ENCODE measurements at places on chromosomes 13 and 19.
A peak's percentile ranks its signal among the peaks of the same experiment; 100 is the strongest.

DNA sequence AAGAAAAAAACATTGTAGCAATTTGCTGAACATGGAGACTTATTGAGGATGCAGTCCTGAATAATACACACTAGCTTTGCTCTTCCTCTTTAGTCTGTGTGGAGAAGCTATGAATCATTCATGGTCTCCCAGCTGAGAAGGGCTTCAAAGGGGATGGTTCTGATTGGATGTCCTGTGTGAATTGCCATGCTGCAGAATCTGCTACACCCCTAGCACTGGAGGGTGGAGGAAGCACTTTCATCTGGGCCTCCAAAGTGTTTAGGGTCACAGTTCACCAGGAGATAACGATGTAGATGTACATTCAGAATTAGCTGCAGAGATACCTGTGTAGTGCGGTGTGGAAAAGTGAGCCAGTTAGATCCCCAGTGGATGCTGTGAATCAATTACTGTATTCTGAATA lies 321.1 kb upstream of the EDNRB start:
- DNase-seq = no peak

- no peak for DNase-seq
Observed at GRCh38 chr19:5635427-5635826, 12.5 kb downstream of the SAFB start.

DNA sequence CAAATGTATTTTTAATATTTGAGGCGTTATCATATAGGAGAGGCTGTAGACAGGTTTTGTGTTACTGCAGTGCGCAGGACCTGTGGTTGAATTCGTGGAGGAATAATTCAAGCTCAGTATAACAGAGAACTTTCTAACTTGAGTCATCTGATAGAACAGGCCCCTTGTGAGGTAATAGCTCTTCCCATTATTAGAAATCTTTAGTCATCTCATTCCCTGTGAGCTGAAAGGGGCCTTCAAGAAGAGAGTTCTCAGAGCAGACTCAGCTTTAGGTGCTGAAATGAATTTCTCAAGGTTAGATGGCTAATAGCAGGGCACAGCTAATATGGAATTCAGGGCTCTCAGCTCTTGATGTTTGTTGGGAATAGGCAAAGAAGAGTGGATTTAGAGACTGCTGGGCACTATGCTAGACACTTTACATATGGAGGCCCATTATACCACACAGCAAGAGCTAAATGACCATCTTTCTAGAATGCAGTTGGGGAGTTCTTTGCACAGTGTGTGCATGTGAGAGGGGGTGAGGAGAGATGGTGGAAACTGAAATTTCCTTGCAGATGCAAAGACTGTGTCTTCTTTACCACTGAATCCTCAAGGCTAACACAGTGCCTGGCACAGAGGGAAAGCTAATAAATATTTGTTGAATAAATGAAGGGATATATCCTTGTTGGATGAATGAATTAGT lies 89.5 kb downstream of the DGKH start:
- no peak for DNase-seq

DNA sequence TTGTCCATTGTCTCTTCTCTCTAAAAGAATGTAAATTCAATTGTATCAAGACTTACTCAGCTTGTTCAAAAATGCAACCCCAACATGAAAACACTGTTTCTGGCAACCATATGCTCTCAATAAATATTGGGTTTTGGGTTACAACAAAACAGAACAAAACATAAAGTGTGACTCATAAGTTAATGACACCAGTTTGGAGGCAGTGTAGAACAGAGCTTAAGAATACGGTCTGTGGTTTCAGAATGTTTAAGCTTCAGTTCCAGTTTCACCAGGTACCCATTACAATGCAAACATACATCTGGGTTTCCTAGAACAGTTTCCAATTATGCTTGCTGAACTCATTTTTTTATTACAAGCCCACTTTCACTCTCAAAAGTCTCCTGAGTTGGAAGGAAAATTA lies 285.8 kb upstream of the PCDH9 start:
- no peak for DNase-seq

DNA sequence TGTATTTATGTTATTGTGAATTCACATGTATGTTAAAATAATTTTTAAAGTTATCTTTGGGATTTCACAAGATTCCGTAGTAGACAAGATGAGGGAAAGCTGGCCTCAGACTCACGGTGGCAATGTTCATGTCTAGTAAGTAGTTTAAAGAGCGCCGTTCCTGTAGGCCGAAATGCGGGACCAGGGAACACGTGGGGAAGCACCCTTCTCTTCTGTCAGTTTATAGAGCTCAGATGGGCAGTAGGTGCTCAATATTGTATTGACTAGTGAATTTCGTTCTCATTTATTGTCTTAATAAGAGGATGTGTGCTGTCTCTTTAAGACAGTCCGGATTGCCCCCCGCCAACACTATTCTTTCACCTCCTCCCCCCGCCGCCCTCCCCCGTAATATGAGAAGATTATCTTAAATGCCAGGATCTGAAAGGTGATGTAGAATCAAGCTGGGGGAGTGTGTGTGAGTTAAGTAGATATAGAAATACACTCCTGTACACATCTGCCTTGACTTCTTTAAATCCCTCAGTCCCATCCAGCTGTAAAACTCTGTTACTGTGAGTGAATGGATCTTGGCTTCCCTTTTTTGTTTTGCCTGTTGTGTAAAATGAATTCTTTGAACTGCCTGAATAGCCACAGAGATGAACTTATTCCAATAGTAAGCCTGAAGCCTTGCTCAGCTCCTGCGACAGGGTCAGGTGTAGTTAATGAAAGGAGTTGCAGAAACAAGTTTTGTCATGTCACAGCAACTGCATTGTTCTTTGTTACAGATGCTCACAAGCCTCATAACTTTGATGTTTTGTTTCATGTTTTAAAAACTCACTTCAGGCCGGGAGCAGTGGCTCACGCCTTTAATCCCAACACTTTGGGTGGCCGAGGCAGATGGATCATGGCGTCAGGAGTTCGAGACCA lies 1.3 kb downstream of the LAMP1 start:
- no peak for DNase-seq

DNA sequence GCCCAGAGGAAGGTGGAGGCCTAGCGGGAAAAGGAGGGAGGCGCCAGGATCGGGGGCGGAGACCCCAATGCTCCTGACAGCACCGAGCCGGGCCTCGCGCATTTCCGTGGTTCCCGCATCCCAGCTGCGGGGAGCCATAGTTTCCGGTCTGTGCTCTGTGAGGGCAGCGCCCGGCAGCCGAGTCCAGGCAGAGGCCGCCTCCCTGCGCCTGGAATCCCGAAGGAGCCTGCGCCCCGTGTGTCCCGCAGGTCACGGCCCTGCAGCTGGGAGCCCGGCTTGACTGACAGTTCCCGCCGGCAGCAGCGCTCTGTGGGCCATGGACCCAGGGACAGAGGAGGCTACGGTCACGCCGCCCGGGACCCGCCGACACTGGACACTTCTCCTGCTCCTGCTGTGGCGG lies 74.6 kb upstream of the C13orf46 start:
- no peak for DNase-seq

DNA sequence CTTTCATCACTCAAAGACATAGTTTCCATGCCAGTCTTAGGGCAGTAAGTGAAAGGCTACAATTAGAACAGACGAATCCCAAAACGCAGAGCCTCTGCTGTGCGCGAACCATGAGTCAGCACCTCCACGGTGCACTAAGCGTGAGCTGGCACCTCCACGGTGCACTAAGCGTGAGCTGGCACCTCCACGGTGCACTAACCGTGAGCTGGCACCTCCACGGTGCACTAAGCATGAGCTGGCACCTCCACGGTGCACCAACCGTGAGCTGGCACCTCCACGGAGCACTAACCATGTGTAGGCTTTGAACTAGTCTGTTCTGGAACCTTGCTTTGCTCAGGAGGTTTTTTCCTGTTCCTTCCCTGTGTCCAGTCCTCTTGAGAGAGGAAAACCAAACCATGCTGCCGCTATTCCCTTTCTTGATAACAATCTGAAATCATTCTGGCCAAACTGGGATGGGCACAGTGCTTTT lies 120.6 kb downstream of the IRS2 start:
- DNase-seq = no peak

GRCh38 chr19:704447-704741 lies 4.3 kb upstream of the PALM start:
- no peak for DNase-seq

DNA sequence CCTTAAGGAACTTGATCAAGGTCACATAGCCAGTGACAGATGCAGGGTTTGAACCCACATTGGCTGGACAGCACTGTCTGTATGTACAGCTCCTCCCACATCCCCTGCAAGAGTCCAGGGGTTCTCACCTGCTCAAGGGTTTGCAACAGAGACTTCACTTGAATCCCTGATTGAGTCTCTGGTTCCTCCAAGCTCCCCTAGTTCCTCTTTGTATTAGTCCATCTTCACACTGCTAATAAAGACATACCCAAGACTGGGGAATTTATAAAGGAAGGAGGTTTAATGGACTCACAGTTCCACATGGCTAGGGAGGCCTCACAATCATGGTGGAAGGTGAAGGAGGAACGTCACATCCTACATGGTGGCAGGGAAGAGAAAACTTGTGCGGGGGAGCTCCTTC lies 72.8 kb upstream of the CLDN10 start:
- DNase-seq = no peak

DNA sequence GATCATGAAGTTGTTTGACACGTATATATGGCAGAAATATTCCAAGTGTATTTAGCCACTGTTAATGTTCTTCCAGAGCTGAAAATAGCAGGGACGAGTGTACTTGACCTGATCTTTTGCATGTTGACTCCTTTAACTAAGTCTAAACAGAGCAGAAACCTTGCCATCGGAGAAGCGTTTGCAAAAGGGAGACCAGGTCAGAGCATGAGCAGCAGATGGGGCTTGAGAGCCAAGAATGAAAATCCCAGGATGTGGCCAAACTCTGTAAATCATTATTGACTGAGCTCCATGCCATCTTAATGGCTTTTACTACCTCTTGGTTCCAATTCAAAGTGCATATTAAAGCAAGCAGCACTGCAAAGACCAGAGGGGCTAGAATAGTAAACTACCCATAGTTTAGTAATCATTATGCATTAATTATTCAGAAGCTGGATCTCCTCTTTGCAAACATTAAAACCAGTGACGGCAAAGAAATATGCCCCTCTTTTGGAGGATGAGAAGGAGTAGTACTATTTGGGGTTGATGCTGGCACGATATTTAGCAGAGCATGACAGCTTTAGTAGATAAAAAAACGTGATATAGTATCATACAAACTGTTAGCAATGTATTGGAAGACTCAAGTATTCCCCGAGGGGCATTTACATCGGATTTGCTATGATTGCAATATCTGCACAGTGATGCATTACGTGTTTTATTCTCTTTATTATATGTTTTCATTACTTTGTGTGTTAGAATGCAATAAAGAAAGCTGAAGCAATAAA lies 55.7 kb downstream of the FAM216B start:
- DNase-seq = no peak

DNA sequence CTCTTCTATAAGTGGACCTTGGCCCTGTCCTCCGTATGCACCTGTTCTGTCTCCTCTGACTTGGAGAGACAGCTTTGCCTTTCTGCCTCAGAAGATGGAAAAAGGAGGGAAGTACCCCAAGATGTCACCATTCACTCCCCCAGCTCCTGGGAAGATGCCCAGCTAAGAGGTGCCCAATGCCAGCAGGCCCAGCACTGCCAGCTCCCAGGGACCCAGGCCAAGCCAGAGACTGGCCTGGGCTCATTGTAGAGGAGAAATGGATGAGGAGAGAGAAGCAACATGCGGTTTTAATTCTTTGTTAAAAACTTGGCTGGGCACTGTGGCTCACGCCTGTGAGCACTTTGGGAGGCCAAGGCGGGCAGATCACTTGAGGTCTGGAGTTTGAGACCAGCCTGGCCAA lies 111.5 kb upstream of the ZNF507 start:
- no peak for DNase-seq

DNA sequence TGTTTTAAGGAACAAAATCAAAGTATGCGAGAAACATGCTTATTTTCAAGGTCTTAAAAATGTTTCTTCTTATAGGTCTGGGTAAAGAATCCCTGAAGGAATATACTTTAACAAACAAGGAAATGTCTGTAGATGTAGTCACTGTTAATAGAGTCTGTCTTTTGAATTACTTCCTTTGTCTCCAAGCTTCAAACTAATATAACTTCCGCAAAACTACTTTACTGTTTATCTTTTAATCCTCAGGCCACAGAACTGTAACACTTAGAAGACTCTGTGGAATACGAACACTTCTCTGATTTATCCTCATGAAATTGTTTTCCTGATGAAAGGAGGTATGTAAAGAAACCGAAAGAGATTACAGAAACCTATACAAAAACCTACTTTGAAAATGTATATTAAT lies 316.0 kb downstream of the PCDH9 start:
- DNase-seq = no peak

GRCh38 chr19:38831142-38831605 lies 420 bp downstream of the ECH1 start:
- DNase-seq = peak; percentile 78

- no peak for DNase-seq
Observed at GRCh38 chr19:4567584-4568071, 8.1 kb upstream of the SEMA6B start.

DNA sequence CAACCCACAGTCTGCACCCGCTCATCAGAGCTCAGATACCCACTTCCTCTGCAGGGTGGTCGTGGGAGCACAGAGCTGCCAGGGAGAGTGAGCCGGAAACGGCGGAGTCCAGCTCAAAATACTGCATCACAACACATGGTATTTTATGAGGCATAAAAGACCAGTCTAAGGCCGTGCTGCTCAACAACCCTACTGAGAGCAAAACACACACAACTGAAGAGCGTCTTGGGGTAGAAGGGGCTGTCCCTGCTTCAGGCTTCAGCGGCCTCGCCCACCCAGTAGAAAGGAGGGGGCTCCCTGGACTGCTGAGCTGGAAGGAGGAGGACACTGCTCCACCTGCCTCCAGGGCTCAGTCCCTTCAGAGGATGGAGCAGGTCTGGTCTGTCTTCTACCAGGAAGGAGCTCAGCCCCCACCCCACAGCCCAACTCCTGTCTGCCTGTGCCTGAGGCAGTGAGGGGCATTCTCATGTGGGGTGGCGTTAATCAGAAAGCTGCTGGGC lies 36.9 kb downstream of the NAXD start:
- DNase-seq = no peak

GRCh38 chr13:45179428-45179827 lies 21.4 kb downstream of the KCTD4 start:
- no peak for DNase-seq

- no peak for DNase-seq
Observed at GRCh38 chr13:42225051-42225450, 46.9 kb upstream of the AKAP11 start.

GRCh38 chr19:56351208-56351607 lies 36.6 kb upstream of the ZSCAN5A start:
- no peak for DNase-seq

DNA sequence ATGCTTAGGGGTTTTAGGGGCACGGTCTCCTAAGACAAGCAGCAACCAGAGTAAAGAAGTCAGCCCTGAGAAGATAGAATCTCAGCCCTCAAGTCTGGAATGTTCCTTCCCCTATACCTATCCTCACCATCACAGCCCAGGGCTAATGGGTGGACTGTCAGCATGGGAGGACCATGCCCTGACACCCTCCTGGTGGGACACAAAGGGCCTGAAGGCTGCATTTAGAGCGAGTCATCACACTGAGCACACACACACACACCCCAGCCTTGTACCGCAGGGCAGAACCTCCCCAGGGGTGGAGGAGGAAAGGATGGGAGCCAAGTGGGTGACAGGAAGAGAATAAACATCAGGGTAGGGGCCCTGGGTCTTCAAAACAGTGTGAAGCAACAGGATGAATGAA lies 174.8 kb upstream of the SERP2 start:
- DNase-seq = no peak

GRCh38 chr13:44131069-44131614 lies 242.5 kb upstream of the SERP2 start:
- DNase-seq = no peak

Data from 8988T (cell line).